ENCODE measurements at places on chromosomes 3 and 15.

GRCh38 chr3:30511524-30512251 lies 94.7 kb upstream of the TGFBR2 start:
- DNase-seq, result no peak

DNA sequence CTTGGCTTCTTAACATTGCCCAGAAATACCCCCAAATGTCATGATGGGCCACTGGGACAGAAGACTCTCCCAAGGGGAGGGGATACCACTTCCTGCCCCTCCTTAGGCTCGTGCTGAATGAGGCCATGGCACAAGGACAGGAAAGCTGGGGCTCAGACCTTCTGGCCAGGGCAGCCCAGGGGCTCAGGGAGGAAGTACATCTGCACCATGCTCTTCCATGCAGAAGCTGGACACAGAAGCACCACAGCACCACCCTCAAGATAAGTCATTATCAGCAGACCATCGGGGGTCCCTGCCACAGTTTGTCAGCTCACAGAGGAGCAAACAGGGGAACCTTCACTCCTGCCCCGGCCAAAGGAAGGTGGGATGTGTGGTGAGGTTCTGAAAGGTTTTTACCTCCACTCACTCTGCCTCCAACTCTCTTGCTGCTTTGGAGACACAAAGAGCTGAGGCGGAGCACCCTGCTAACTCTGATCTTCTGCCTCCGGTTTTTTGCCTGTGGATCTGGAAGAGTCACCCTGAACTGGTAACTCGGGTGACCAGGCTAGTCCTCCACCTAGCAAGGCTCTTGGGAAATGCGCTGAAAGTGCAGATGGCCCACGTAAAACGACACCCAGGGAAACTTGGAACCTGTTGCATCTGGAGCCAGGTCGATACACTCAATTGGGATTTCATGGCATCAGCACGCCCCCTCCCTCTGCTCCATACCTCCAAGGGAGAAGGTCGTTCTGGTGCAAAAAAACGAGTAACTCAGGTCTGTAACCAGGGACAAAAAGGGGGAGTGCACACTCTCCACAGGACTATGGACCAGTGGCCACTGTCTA lies 8.3 kb downstream of the BMF start:
- DNase-seq, result no peak

GRCh38 chr3:16258866-16259265 lies 5.9 kb downstream of the DPH3 start:
- DNase-seq, result no peak

GRCh38 chr3:134180761-134181160 lies 69.9 kb downstream of the RYK start:
- no peak for DNase-seq

DNA sequence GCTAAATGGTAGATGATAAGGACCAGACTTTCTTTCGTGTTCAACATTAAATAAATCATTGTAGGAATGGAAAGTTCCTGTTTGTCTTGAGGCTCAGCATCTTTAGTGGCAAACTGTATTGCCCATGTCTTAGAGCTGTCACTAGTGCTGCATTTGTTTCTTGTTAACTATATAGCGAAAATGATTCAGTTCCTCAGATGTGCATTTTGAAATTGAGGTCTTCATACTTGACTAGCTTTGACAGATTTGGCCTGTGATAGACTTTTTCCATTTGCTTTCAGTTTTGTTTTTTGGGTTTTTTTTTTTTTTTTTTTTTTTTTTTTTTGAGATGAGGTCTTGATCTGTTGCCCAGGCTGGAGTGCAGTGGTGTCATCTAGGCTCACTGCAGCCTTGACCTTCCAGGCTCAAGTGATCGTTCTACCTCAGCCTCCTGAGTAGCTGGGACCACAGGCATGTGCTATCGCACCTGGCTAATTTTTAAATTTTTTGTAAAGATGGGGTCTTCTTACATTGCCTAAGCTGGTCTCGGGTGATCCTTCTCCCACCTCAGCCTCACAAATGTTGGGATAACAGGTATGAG lies 9.5 kb upstream of the RPLP1 start:
- DNase-seq, result no peak

- peak; percentile 81 for DNase-seq
Observed at GRCh38 chr15:63277038-63277892, at the start of gene APH1B. Gene APH1B (plus strand): TSS chr15:63277605. CDS start chr15:63277624, 19 bp downstream.

- DNase-seq, result peak; percentile 75
Observed at GRCh38 chr3:72756900-72757299, 91.3 kb downstream of the SHQ1 start.

- no peak for DNase-seq
Observed at GRCh38 chr15:73691396-73691795, 7.2 kb downstream of the CD276 start.

DNA sequence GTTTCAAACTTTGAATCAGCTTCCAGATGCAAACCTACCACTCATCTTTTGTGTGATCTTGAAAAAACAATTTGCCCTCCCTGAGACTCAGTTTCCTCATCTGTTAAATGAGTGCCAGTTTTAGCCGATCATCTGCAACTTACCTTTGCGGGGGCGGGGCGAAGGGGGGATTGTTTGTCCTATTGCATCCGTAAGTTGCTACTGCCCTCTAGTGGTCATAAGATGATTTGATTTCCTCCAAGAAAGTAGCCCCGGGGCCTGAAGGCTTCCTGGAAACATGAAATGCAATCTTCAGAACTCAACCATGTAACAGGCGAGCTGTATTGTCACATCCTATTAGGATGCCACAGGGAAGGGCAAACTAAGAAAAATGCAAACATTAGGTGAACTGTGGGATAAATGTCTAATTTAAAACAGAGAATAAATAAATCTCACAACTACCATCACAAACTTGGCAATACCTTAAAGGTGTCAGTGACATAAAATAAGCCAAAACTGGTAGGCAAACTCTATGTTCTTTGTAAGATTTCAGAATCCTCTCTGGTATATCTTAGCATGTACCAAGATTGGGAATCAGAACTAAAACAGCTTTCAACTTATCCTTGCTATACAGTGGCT lies 63.5 kb upstream of the CLDN18 start:
- peak; percentile 57 for DNase-seq

GRCh38 chr3:1348547-1348946 lies 255.7 kb downstream of the CNTN6 start:
- DNase-seq, result no peak

GRCh38 chr3:51932471-51933370 lies 9.0 kb downstream of the RRP9 start:
- no peak for DNase-seq

GRCh38 chr3:23159929-23160328 lies 43.2 kb upstream of the UBE2E2 start:
- DNase-seq, result no peak

GRCh38 chr3:67723863-67724262 lies 69.5 kb upstream of the SUCLG2 start:
- DNase-seq, result no peak

- no peak for DNase-seq
Observed at GRCh38 chr3:11739706-11740105, 96.0 kb upstream of the VGLL4 start.

DNA sequence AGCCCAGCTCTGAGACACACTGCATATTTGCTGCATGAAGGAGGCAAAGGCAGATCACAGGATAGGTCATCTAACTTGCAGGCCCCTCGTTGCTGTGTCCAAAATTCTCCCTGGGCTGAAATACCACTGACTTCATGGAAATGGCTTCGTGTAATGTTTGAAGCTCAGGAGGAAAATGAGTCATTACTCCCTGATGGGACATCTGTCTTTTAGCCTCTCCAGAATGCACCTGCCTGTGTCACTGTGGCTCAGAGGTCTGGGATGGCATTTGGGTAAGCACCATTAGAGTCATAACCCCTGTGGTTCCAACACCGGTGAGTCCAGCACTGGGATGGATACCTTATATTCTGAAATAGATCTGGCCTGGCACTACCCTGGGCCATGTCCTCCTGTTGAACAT lies 51.5 kb downstream of the IL12A start:
- DNase-seq, result no peak

DNA sequence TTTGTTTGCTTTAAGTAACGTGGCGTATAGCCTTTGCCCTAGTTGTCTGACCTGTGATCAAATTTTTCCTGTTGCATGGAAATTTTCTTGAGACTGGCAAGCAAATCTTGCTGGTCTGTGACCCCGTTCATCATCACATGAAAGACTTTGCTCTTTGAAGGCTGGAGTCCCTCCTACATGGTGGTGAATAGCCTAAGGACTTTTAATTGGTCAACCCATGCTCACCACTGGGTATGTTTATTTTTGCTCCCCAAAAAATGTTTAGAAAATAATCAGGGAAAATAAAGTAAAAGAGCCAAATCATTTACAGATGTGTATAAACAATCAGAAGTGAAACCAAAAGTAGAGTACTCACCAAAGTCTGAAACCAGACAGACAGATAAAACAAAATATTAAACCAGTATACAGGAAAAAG lies 1075.3 kb upstream of the ALCAM start:
- DNase-seq, result no peak

GRCh38 chr15:38652183-38652794 lies 87.7 kb upstream of the RASGRP1 start:
- DNase-seq, result peak; percentile 62

DNA sequence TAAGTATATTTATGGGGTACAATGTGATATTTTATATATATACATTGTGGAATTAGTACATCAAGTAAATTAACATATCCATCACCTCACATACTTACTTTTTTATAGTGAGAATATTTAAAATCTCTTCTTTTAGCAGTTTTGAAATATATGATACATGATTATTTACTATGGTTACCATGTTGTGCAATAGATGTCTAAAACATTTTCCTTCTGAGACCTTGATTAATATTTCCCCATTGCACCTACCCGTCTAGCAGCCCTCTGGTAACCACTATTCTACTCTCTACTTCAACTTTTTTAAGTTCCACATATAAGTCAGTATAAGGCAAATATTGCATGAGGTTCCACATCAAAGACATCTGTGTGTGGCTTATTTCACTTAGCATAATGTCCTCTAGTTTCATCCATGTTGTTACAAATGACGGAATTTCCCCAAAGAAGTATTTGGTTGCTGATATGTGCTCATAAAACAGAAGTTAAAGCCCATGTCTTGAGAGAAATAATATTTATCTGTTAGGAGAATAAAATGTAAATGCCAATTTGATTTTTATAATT lies 29.6 kb upstream of the NFKBIZ start:
- no peak for DNase-seq

DNA sequence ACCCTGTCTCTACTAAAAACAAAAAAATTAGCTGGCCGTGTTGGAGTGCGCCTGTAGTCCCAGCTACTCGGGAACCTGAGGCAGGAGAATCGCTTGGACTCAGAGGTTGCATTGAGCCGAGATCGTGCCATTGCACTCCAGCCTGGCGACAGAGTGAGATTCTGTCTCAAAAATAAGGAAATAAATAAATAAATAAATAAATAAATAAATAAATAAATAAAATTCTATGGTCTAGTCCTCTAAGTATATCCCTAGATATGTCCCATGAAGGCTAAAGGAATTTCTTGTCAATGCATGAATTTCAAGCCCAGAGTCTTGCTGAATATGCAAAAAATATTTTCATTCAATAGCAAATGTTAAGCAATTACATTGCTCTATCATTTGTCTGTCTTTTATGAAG lies 149.0 kb downstream of the EPHA3 start:
- DNase-seq, result no peak

GRCh38 chr3:38575279-38575843 lies 74.1 kb downstream of the SCN5A start:
- DNase-seq, result peak; percentile 22

DNA sequence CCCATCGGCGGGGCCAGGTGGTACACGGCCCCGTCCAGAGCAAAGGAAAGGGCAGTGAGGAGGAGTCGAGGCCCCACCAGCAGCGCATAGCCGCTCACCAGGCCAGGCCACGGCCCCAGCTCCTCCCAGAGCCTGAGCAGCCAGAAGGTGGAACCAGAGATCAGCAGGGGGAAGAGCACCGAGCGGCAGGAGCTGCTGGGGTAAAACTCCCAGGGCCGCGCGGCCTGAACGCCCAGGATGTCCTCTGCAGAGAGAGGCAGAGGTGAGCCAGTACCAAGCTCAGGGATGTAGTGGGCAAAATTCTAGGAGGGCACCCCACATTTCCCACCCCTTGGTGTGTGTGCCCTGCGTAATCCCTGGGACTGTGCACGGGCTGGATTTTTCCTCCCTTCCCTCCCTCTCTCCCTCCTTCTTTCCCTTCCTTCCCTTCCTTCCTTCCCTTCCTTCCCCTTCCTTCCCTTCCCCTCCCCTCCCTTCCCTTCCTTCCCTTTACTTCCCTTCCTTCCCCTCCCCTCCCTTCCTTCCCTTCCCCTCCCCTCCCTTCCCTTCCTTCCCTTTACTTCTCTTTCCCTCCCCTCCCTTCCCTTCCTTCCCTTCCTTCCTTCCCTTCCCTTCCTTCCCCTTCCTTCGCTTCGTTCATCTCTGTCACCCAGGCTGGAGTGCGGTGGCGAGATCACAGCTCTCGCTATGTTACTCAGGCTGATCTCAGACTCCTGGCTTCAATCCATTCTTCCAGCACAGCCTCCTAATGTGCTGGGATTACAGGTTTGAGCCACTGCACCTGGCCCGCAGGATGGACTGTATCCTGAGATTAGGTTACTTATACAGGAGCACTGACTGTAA lies 6.3 kb upstream of the NCBP2 start:
- DNase-seq, result no peak

DNA sequence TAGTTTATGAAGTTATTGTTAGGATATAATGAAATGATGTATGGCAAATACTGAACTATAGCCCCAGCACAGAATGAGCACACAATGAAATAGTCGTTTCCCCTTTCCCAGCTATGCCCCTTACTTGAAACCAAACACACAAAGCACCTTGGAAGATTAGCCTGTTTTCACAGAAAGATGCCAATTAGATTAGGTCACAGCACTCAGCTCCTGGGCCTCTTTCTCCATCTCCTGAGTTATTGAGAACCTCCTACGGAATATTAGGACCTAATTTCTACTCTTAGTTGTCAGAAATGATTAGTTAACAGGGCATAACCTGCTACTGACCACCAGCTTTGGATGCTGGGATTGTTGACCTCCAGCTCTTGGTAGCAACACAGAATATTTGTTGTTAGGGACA lies 269.4 kb upstream of the ROPN1 start:
- no peak for DNase-seq

DNA sequence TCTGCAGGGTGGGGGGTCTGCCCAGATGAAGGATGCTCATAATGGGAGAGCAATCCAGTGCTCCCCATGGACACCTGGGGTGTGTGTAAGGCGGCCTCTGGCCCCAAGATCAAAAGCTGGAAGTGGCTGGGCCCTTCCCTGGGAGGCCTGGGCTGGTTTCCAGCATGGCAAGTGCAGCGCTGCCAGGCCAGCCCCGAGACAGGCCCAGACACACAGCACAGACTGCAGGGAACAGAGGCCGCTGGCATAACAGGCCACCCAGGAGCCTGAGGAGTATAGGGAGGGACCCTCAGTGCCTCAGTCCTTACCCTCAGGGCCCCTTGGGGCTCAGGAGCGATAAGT lies 10.0 kb downstream of the ITPKA start:
- DNase-seq, result no peak

DNA sequence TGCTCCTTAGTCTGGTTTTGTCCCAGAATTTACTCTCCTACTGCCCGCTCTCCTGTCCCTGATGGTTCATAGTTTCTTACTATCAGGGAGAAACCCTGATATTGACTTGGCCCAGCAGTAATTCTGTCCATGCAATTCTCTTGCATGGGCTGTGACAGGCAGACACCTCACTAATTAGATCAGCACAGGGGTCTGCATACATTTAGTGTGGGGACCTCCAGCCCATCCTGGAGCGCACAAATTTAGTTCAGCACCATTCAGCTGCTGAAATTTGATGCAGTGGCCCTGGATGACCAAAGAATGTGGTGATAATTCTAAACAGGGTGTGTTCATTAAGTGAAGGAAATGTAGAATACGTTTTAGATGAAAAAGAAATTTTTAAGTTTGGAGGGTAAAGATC lies 555.5 kb upstream of the TBL1XR1 start:
- DNase-seq, result no peak
